Activated CD4-positive, alpha-beta T cell treated with anti-CD3 and anti-CD28 coated beads, Interleukin-2, amount 10 ng/mL, durations not matched to agents 24 days and 14 days (primary cell): ENCODE measurements at places on chromosomes 4 and X. TPM values are rescaled to one million over a fixed set of nuclear protein-coding genes. Genes with fewer than 3 reads are reported as not detected.

Gene ASB9
- total RNA-seq, result 0.24 and 0.33 TPM in 2 replicates

Gene NPNT
- total RNA-seq, result 0.12 TPM in 1 of 2 replicates, not detected in the other

DNA sequence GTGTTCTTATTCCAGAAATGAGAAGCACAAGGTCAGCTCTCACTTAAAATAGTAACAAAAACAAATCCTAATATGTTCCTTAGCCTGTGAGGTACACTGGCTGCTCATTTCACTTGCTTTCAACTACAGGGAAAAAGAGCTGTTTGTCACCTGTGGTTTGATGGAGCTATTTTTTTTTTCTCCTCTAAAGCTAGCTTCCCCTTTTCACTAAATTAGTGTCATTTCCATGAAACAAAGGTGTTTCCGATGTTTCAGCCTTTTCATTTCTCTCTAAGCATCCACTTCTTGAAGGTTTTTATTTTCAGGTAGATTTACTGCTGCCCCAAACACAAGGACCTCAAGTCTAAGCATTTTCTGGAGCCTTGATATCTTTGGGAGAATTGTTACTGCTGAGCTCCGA is 148.6 kb downstream of the RBMX2 start:
- H3K27ac ChIP-seq, result no peak overlapping the region
- H3K4me1 ChIP-seq, result peaks cover 2% of the 10 kb centered on the region
- H3K27me3 ChIP-seq, result peaks cover 5% of the 10 kb centered on the region
- no peak for DNase-seq
- no peak overlapping the region for H3K4me3 ChIP-seq

- no peaks in the 10 kb centered on the region for H3K4me1 ChIP-seq
- no peak for DNase-seq
- no peaks in the 10 kb centered on the region for H3K27me3 ChIP-seq
- H3K27ac ChIP-seq, result no peak overlapping the region
Observed at GRCh38 chr4:90189946-90190345, 62.8 kb downstream of the CCSER1 start.

GRCh38 chr4:123893011-123893981 is 496.7 kb downstream of the SPRY1 start:
- H3K4me1 ChIP-seq, result no peaks in the 10 kb centered on the region
- H3K4me3 ChIP-seq, result no peak overlapping the region
- DNase-seq, result no peak
- H3K27ac ChIP-seq, result no peak overlapping the region
- H3K27me3 ChIP-seq, result no peaks in the 10 kb centered on the region

- H3K4me3 ChIP-seq, result no peak overlapping the region
- no peaks in the 10 kb centered on the region for H3K36me3 ChIP-seq
- no peak for DNase-seq
- H3K27ac ChIP-seq, result no peak overlapping the region
Observed at GRCh38 chr4:170007113-170007512, 19.1 kb downstream of the MFAP3L start.
